NCI-H2029 (cell line): ENCODE measurements at places on chromosomes 7 and 10.
A peak's percentile ranks its signal among the peaks of the same experiment; 100 is the strongest.

DNA sequence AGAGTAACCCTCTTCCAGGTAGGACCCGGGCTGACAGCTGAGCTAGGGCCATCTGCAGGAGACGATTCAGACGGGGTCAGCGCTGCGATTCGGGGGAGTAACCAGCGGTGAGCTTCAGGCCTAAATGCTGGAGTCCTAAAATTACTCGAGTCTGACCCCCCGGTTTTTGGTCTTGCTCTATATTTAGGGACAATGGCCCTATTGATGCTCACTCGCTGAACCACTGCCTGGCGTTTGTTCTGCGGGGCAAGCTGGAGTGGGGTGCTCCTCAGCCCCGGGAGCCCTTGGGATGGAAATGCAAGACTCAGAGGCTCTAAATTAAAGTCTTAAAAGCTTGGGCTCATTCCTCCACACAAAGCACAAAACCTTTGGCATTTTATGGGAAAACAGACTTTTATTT is 120.0 kb downstream of the PRKAG2 start:
- no peak for DNase-seq

DNA sequence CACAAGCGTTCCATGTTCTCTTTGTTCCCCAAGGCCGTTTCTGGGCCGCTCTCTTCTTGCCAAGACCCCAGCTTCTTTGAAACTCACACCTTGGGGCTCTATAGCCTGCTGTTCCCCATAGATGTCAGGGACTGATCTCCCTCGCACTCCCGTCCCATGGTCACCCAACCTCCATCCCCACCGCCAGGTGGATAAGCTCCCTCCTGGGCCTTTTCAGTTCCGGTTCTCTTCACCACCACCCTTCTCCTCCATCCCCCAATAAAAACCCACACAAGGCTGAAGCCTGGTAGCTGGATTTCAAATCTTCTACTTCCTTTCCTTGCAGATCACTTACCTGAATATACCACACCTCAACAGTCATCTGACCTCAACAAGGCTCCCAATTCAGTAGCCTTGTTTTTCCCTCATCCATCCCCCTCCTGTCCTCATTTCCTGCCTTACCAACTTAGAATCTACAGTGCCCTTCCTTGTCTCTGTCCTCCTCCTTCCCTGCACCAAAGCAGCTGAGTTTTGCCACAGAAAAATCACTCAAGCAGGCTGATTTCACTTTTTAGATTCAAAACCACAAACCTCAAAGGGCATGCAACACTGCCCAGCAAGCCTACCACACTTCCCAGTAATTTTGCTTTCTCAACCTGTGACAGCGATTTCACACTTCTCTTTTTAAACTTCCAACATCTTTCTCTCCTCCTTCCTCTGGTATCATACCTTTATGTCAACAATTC is 7.7 kb downstream of the SLC37A3 start:
- no peak for DNase-seq

- no peak for DNase-seq
Measured at GRCh38 chr10:124197371-124198124, 104.2 kb upstream of the CHST15 start.

DNA sequence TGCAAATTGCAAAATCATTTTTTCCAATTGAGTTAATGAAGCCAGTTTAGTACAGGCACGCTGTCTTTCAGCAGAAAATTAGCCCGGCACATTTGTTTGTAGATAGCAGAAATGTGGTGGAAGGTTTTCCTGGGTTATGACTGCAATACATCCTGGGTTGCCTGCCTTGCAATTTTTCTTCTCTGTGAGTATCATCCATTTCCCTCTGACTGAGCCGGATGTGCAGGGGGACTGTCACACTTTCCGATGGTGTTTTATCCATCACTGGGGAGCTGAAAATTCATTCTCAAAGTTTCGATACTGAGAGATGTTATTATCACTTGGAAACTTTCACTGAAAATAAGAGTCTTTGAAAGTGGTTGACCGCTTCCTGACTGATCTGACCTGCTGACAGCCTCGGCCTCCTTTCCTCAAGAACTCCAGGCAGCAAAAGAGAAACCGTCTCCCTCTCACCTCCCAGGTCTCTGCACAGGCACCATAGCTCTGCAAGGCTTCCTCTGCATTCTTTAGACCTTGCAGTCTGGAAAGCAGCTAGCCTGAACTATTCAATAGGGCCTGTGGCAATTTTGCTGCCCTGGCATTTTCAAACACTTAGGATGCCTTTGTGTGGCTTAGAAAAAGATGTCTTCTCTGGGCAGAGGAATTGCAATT is 320.8 kb upstream of the NRP1 start:
- DNase-seq, result no peak

- no peak for DNase-seq
Measured at GRCh38 chr7:134894928-134895327, 91.4 kb upstream of the AGBL3 start.

GRCh38 chr7:2116989-2117591 is 115.7 kb downstream of the MAD1L1 start:
- peak; percentile 70 for DNase-seq

DNA sequence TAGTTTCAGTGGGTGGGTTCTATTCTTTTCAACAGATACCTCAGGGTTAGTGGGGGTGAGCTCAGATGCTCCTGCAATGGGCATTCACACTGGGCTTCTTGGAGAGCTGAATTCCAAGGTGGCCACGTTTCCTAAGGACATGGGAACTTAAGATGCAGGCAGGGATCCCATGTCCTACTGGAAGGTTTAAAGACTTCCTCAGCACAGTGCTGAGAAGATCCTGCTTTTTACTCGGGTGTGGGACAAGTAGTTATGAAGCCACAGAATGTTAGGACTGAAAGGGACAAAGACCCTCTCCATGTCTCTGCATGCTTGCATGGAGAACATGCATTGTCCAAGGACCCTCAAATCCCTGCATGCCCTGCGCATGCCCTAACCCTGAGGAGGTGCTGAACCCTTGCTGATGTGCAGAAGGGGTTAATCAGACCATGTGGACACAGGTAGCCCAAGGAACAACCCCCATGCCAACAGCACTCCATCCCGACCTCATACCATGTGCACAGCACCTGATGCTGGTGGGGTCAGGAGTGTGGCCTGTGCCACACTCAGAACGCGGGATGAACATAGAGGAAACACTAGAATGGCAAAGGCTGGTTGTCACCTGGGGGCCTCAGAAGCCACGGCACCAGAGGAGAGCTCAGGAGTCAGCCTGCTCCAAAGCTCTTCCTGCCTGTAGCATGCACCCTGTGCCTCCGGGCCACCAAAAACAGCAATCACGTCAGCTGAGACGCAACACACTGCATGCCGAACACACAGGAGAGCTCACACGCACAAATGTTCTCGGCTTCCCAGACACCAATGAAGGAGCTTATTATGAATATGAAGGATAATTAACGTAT is 15.2 kb downstream of the IL2RA start:
- no peak for DNase-seq

DNA sequence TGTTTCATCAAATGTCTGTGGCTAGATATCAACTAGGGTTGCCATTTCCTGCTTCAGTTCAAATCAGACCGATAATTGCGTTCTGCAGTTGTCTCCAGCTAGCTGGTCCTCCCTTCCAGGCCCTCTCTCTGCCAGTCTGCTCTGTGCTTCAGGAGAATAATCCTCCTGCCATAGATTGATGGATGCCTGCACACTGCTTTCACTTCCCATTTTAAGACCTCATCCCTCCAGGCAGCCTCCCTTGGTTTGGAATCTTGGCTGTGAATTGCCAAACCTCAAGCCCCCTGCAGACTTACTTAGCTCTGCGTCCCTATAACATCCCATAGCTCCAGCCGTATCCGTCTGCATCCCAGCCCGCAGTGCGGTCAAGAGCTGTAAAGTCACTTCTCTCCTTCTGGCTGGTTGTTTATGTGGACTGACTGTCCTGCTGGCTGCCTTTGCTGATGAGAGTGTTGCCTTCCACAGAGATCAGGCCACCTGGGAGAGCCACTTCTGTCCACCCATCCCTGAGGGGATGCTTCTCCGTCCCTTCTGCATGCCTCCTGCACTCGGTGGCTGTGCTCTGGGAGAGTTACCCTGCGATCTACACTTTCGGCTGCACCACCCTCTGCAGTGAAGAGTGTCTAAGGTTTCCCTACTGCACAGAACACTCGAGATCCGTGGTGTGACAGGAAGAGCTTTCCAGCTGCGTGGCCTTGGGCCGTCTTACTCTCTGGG is 22.4 kb upstream of the KLF6 start:
- no peak for DNase-seq

- no peak for DNase-seq
Measured at GRCh38 chr10:114118514-114118913, 55.5 kb downstream of the CCDC186 start.

GRCh38 chr7:151806204-151806603 is 70.7 kb downstream of the PRKAG2 start:
- no peak for DNase-seq

DNA sequence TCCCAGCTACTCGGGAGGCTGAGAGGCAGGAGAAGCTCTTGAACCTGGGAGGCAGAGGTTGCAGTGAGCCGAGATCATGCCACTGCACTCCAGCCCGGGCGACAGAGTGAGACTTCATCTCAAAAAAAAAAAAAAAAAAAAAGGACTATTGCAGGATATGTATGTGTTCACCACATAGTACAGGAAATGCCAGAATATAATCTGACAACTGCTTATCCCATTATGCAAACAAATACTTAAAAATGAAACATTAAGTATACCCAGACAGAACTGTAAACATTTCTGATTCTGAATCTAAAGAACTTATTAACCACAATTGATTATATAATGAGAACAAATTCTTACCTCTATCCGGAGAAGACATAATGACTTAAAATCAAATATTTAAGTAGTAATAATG is 18.7 kb downstream of the DKK1 start:
- DNase-seq, result no peak

GRCh38 chr7:152909683-152910544 is 150.4 kb downstream of the ACTR3B start:
- no peak for DNase-seq

DNA sequence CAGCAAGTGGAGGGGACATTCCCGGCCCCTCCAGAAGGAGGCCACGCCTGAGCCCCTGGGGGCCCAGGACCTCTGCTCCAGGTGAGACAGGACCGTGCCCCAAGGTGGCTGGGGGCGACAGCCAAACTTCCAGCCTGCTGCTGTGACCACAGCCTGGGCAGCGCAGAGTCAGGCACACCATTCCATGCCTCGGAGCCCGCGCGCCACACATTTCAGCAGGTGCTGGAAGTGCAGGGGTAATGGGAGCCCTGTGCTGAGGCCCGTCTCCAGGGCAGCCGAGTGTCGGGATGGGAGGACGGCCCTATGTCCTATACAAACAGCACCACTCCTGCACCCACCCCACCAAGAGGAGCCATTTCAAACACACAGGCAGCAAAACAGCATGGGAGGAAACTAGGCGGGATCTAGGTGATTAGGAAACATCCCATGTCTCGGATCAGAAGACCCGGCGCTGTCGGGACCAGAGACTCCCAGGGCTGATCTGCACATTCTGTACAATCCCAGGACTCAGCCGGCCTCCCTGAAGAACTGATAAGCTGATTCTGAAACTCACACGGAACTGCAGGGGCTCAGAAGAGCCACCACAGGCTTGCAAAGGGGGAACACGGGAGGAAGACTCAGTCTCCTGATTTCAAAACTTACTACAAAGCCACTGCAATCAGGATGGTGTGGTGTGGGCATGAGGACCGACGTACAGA is 272.3 kb downstream of the ELFN1 start:
- no peak for DNase-seq

DNA sequence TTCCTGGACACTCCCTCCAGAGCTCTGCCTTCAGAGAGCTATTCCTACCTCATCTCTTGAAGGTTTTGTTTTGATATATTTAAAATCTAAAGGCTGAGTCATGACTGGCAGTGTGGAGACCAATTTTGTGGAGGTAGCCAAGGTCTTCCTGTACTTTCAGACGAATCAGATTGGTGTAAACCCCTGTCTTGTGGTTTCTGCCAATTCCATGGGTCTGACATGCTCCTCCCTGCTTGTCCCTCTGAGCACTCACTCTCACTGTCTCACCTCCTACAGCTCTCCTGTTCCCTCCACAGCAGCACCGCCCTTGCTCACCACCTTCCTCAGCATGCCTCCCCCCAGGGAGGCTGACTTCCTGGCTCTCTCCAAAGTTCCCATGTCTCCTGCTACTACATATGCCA is 179.8 kb downstream of the NPSR1 start:
- DNase-seq, result no peak

DNA sequence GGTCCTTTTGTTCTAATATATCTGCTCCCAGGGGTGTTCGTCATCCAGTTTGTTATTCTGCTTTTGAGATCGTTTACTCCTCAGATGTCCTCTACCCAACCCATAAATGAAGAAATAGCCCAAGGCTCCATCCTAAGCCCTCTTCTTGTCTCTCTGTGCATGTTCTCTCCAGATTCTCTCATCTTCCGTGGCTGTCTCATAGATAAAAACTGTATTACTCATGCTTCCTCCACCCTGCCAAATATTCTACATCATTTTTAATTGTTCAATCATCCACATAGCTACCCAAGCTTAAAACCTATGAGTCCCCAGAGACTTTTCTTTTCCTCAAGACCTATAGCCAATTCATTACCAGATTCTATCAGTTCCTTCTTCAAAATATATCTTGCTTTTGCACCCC is 44.9 kb downstream of the CAV1 start:
- no peak for DNase-seq

DNA sequence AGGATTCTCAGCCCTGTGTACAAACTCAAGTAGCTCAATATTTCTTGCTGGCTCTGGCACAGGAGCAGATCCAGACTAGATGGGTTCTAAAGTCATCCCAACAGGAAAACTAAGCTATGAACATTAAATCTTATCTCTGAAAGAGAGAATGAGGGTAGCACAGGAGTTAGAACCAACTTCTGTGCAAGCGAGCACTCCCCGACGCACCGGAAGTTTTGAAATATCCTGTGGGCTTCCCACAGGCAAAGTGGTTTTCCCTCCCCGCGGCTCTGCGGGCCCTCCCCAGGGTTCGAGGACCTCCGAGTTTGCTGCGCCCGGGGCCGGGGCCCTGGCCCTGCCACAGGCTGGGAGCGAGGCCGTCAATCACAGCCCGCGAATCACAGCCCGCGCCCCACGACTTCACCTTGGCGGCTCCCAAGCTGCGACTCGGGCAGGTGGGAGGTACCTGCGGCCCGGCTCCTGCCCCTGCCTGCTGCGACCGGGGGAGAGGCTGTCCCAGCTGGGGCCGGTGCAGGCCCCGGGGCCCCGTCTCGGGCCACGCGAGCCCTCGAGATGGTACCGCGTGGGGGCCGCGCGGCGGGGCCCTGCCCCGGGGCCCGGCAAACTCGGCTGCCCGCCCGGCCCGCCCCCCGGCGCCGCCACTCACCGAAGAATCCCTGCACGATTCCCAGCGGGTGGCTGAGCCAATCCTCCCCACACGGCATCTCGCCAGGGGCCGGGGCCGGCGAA is 598 bp downstream of the MCMBP start:
- peak; percentile 25 for DNase-seq

GRCh38 chr7:47221826-47222225 is 360.1 kb downstream of the TNS3 start:
- no peak for DNase-seq
